Stimulated activated CD4-positive, alpha-beta T cell treated with anti-CD3 and anti-CD28 coated beads, Interleukin-1b, Interleukin-23, amount 100 ng/mL, for 1 hour (primary cell): ENCODE measurements at places on chromosomes 4 and X.

- DNase-seq, result no peak
Measured at GRCh38 chr4:59994118-59994517, 1206.0 kb upstream of the ADGRL3 start.

- no peak for DNase-seq
Measured at GRCh38 chr4:169017971-169018370, 7.9 kb upstream of the CBR4 start.

DNA sequence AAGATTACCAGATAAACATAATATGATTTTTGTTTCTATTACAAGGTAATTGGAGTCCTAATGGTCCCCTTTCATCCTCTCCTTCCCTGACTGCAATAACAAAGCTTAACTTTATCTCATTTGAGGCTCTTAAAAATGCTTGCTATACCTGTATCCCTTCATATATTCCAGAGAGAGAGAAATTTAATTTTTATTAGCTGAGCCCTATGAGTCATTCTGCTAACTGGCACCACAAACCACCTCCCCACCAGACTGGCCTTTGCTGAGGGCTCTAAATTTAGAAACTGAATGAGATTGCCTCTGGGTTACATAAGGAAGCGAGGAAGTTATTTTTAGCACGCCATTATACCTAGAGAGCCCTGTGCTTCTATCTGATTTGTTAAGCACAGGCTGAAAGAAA lies 27.4 kb downstream of the CBLL2 start:
- DNase-seq, result no peak

DNA sequence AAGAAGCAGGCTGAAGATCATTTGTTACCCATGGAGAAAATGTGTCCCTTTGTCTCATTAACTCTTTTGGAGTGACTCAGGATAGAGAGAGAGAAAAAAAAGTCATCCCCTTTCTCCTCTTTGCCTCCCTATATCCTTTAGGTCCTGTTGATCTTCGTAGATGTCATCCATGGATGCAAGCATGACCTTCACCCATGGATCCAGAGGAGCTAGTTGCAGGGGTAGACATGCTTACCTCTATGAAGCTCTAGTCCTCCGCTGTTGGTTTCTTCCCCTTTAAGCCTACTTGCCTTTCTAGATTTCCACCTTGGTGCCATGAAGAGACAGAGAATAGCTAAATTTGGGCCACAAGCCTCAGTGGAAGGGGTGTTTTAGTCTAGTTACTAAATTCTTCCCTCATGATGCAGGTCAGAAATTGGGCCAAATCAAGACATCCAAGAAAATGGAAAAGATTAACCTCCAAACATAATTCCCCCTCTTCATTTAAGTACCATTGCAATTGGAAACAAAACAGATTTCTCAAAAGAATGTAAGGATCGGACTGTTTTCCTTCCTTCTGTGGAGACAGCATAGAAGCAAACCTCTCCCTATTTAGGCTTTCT lies 178.4 kb downstream of the TECRL start:
- DNase-seq, result no peak

GRCh38 chr4:126734465-126734864 lies 898.3 kb upstream of the INTU start:
- DNase-seq, result no peak

DNA sequence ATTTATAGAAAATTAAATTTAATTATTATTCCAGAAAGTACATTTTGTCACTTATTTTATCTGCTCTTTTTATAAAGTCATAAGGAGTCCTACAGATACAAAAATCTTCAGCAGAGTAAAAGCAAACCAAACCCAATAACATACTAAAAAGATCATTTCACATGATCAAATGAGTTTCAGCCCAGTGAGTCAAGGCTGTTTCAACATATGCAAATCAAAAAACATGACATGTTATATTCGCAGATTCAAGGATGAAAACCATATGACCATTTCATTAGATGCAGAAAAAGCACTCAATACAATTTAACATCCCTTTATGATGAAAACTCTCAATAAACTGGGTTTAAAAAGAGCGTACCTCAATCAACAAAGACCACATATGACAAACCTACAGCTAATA lies 214.3 kb downstream of the FAT4 start:
- DNase-seq, result no peak

GRCh38 chr4:41949531-41949930 lies 14.3 kb downstream of the TMEM33 start:
- no peak for DNase-seq

GRCh38 chr4:3330707-3331106 lies 37.9 kb downstream of the RGS12 start:
- no peak for DNase-seq

DNA sequence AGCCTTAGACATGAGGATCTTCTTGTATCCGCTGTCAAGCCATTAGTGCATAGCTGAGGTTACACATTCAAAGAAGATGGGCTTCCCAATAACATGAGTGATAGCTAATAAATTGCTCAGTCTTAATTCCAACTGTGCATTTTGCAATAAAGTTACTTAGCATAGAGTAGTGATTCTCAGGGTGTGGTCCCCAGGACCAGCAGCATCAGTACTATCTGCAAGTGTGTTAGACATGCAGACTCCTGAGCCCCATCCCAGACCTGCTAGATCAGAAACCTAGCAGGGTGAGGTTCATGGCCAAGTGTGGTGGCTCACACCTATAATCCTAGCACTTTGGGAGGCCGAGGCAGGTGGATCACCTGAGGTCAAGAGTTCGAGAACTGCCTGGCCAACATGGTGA lies 20.1 kb downstream of the ATP10D start:
- DNase-seq, result no peak

DNA sequence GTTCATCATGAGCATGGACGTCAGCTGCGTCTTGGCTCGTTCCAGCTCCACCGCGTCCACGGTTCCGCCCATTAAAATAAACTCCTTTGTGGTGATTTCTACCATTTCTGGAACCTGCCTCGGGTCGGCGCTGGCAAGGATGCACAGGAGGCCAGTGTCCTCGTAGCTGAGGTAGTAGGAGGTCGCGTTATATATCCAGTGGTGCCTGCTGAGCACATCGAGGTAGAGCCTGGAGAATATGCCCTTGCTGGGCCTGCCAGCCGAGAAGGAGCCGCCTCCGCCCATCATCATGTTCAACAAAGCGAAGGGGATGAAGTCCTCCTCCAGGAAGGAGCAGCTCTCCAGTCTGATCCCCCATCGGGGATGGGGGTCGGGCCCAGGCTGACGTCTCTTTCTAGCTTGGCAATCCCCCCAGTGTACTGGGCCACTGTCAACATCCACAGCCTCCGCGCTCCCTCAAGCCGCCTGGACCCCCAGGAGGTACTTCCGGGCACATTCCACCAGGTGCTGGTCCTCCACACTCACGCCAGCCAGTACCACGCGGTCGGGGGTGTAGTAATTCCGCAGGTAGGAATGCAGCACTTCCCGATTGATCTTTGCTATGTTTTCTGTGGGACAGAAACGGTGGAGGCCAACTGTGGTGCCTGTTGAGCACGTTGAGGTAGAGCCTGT lies 120.9 kb upstream of the GRID2 start:
- no peak for DNase-seq
